ENCODE measurements at places on chromosomes 5 and 9.

- peak; percentile 64 for DNase-seq
Measured at GRCh38 chr9:114446036-114446435, 58.3 kb upstream of the AKNA start.

GRCh38 chr9:124764774-124765438 lies 6.2 kb downstream of the NR6A1 start:
- DNase-seq = no peak

DNA sequence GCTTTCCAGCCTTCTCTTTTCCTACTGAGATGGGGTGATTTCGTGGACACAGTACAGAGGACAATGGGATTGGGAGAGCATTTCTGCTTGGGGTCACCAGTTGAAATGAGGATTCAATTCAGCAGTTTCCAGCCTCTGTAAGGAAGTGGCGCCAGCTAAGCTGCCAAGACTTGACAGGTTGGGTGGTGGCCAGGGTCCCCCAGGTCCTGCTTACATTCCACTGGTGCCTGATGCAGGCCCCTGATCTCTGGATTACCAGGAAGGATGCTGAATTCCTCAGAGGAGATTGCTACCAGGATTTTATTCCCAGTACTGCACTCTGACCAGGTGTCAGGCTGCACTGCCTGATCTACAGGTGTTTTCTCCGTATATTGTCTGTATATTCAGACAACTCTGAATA lies 119.7 kb downstream of the PSD2 start:
- DNase-seq = no peak

DNA sequence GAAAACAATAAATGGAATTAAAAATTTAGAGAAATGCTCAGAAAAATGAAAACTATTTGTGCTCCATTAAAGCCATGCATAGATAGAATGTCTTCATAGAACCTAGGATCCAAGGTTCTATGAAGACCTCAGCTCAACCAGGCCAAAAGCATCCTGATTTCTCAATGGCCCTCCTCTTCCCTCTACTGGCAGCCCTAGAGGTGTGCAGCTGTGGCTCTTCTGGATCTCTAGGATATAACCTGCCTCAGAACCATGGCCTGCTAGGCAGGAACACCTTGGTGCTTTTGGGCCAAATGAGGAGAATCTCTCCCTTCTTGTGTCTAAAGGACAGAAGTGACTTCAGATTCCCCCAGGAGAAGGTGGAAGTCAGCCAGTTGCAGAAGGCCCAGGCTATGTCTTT lies 15.1 kb downstream of the IFNA1 start:
- DNase-seq = no peak

DNA sequence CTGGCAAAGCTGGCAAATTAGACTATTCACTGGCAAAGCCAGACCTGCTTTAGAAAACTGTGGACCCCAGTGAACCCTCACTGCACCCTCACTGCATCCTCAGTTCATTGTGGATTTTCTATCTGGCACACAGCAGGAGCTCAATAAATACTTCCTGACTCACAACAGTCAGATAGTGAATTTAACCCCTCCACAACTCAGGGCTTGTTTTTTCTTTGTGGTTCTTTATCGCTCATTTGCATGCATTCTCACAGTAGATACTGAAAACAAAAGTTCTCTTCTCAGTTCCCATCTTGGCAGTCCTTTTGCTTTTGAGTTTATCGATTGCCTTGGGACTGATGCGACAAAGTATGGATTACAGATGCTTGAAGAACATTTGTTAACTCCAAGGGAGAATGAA lies 99.8 kb downstream of the ACTL7B start:
- DNase-seq = no peak

GRCh38 chr5:76490960-76491359 lies 87.9 kb downstream of the IQGAP2 start:
- DNase-seq = no peak

DNA sequence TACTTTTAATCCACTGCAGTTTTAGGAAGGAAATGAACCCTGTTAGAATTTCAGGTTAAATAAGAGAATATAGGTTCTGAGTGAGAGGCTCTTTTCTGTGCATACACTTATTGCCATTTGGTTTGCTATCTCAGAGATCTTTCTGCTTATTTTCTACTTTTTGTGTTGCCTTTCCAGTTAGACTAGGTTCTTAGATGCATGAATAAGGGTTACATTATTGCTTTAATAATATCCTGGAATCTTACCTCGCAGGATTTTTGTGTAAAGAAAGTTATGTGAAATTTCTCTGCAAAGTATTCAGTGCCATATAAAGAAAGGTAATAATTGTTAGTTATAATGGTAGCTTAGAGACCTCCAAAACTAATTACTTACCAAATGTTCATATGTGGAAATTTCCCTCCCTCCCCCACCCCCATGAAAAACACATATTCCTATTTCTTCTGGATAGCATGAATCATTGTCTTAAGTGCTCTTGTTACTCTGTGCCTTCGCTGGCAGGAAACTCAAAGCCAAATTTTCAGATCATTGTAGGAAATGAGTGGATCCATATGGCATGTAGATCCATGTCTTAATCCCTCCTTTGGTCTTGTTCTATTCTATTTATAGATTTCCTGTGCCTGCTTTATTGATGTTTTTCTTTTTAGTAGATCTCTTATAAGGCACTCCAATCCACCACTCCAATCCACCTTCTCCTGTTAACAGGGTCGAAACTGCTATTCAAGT lies 2.7 kb upstream of the APBA1 start:
- DNase-seq = peak; percentile 59

GRCh38 chr5:175866377-175866907 lies 4.9 kb upstream of the CPLX2 start:
- no peak for DNase-seq

- no peak for DNase-seq
Measured at GRCh38 chr5:142998316-142999020, 228.3 kb downstream of the ARHGAP26 start.

DNA sequence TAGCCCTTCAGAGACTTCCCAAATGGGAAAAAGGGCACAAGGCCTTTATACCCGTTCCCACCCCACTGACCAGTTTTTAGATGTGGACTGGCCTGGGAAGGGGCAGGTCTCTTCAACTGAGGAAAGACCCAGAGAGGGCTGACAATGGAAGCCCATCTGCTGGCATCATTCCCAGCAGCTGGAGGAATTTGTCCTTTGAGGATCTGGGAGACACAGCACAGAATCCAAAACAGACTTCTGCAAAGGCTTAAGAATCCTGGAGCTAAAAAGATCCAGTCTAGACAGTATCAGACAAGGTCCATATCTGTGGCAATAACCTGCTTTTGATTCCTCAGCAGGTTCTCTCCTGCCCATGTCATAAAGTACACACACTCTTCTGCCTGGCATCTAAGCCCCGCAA lies 329.2 kb downstream of the TMEM167A start:
- DNase-seq = no peak

GRCh38 chr5:154758977-154759376 lies 3.8 kb downstream of the LARP1 start:
- DNase-seq = no peak

DNA sequence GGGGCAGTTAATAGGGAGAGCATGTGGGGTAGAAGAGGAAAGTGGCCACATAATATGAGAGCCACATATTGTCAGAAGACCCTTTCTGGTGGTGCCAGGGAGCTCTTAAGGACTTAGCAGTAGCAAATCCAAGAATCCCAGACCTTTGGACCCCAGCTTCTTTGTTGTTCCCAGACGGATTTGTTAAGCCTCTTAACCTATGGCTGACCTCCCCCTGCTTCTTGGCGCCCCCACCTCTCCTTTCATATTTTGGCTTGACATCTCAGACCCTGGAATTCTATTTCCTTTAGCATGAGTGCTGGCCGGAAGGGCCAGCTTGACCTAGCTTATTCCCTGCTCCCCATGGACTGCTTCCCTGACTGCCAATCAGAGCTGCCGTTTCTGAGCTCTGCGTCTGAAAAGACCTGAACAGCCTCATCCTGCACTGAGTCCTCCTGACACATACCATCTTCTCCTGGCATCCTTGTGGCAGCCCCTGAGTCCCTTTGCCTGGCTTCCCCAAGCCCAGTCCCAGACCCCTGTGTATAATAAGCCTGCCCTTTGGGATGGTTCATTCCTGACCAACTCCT lies 116.3 kb downstream of the PRKACG start:
- DNase-seq = no peak

DNA sequence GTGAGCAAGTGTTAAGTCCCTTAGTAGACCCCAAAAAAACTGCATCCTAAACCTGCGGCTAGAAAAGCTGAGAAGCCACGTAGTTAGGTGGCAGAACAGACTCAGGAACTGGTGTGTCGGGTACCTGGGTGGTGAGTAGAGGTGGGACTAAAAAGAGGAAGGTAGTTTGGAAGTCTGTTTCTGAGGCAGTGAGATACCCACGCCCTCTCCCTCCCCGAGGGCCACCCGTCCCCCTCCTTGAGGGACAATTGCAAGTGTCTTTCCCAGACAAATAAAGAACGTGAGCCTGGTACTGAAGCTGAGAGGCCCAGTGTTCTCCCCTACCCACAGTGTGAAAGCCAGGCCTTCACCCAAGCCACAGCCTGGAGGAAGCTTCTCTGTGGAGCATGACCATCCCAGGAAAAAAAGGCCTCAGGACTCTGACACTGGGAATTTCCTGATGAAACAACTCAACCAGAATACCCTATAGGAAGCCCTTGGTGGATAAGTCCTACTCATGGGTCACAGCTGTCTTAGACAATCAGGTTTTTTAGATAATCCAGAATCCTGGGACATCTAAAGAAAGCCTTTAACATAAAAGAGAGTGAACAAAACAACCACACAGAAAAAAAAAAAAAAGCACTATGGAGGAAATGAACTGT lies 7.0 kb upstream of the CD74 start:
- no peak for DNase-seq

DNA sequence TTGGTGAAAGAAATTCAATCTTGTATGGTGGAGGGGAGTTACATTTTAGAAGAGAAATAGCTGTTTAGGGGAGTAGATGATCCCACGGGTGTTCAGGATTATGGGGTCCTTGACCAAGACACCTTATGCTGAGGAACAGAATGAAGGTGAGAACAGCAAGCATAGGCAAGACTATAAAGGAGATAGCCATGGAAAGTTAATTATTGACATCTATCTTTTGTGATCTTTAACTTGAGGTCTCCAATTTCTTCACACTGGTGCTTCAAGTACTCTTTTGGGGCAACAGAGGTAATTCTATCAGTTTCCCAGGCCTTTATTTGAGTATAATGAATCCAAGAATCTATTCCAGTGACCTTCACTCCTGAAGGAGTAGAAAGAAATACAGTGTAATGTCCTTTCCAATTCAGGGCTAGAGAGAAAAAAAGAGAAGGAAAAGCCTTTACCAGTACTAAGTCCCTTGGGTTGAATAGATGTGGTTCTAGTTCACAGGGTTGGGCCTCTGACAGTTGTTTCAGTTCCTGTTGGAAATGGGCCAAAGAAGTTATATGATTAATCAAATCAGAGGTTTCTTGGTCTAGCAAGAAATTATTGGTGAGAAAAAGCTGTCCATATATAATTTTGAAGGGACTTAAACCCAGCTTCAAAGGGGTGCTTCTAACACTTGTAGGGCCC lies 2104.1 kb upstream of the ACO1 start:
- DNase-seq = no peak

GRCh38 chr9:14159440-14160216 lies 154.3 kb downstream of the NFIB start:
- DNase-seq = no peak

DNA sequence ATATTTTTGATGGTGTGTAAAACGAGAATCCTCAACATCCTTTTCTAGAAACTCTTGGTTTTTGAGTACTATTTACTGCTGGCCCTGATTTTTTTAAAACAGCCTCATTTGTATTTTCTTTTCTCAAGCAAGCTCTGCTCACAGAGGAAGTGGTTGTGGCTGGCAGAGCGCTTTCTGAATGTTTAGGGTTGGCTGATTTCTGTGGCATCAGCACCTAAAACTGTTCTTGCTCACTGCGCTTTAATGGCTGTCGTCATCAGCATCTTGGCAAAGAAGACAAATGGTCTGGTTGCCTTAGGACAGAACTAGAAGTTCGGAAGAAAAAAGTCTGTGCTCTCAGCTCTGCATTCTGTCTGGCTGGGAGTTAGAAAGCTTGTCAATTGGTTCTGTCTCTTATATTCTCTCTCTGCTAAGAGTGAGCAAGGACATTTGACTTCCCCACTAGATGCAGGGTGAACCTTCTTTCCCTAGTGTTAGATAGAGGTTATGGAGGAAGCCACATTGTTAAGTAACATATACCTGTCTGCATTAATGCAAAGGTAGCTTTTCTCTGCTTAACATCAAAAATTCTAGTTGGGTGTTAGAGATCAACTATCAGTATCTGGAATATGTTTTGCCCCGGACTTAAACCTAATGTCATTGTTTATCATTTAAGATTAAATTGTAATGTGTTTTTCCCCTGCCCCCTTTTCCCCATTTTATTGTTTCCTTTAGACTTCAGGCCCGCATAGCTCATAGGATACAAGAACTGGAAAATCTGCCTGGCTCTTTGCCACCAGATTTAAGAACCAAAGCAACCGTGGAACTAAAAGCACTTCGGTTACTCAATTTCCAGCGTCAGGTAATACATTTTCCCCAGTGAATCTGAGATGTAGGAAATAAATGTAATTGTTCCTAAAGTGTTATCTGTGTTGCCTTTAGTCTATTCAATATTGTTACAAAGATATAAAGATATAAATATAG lies 39.0 kb downstream of the SMARCA2 start:
- no peak for DNase-seq

DNA sequence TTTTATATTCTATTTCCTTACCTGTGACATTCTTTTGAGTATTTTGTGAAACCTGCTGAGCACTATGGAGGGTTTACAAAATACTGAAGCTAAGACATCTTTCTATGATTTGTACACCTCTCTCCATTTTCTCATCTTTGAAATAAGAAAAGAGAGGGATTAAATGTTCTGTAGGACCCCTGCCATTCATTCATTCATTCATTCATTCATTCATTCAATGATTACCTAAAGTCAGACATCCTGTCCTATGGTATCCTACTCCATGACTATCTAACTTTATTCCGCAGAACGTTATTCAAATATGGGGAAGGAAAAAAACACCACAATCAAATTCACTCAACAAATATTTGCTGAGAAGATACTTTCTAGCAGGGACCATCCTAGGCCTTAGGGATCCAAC lies 51.4 kb downstream of the AP3B1 start:
- no peak for DNase-seq

DNA sequence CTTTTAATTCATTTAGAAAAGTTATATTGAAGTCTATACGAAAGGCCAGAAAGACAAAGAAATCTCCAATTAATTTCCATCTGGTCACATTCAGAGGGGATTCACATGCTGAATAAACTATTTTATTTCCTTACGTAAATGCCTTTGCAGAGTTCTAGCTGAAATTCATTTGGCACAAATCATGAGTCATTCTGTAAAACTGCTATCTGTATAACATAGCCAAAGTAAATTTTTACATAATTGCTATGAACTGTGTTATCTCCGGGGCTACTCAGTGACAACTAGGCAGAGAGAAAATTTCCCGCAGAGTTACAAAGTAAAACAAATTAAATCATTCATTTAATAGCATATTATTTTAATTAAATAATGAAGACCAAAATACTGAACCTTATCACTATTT lies 463.2 kb upstream of the ADAMTS16 start:
- DNase-seq = no peak

- DNase-seq = no peak
Measured at GRCh38 chr5:150945486-150945885, 40.7 kb upstream of the ZNF300 start.

Data from GM04503 (cell line).